MCF 10A (cell line): ENCODE measurements at places on chromosomes 12 and 14. TPM values are rescaled to one million over a fixed set of nuclear protein-coding genes. Genes with fewer than 3 reads are reported as not detected.

DNA sequence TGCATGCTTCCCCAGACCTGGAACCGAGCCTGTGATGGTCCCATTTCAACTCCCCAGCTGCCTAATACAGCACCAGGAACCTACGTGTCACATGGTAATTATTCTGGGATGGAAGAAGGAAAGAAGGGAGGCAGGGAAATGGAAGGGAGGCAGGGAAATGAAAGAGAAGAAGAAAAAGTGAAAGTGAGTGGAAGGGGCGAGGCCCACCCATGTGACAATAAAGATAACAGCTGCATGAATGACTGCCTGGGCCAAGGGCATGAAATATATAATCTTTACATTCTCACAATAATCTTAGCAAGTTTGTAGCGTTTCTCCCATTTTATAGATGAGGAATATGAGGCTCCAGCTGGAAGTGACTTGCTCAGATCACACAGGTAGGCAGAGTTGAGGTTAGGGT lies 245.0 kb upstream of the PWP1 start:
- no peak for DNase-seq

DNA sequence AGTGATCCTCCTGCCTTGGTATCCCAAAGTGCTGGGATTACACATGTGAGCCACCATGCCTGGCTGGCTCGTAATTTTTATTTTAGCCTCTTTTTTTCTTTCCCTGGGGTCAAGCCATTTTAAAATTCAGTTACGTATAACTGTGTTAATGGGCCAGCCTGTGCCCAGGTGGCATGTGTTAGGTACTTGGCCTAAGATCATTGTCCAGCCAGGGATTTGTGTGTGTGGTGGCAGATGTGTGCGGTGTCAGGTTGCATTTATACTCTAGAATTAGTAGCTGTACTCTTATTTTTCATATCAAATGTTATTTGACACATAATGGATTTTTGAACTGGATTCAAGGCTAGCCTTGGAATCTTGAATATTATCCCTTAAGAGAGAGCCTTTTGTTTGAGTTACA lies 69.3 kb downstream of the FBXO34 start:
- DNase-seq: no peak

DNA sequence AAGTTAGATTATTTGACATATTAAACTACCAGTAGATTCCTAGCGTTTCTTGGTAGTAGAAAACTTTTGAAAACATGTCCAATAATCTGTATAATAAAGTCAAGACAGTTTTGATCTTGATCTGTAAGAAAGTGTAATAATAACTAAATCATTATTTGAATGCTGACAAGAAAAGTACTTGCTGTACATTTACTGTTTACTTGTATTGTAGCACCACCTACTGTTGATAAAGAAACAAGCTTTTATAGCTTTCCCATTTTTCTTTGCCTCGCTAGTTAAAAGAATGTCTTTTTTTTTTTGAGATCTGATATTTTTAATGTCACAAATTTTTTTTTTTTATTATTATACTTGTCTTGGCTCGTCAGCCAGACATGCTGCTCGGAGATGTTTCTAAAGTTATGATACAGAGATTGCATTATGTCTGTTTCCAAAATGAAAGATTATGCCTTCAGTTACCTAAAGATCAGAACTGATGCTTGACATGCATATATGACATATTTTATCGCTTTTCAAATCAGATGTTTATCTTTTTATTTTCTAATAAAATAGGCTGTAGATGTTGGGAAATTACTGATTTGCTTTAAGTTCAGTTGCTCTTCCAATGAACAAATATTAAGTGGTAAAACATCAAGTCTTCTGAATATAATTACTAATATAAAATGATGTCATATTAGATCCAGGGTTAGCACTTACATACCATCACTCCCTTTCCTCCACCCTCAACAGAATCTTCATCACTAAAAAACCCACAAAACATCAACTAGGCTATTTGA lies 140.5 kb downstream of the AKAP6 start:
- DNase-seq: peak; percentile 50

GRCh38 chr12:105928436-105928835 lies 210.3 kb downstream of the NUAK1 start:
- peak; percentile 44 for DNase-seq

DNA sequence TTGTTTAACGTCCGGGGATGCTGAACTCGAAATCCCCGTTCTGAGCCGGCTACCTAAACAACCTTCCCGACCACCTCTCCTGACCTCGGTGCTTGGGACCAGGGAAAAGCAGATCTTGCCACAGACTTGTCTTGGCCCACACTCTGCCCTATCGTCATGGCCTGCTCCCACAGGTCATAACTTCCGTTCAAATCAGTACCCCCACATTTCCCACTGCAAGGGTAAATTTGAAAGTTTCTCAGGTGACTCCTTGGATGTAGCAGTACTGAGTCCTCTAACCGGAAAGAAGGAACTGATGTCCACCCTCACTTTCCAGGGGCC lies 612 bp upstream of the RBM23 start:
- DNase-seq: no peak

- DNase-seq: no peak
Observed at GRCh38 chr12:11667171-11667570, 17.7 kb downstream of the ETV6 start.

DNA sequence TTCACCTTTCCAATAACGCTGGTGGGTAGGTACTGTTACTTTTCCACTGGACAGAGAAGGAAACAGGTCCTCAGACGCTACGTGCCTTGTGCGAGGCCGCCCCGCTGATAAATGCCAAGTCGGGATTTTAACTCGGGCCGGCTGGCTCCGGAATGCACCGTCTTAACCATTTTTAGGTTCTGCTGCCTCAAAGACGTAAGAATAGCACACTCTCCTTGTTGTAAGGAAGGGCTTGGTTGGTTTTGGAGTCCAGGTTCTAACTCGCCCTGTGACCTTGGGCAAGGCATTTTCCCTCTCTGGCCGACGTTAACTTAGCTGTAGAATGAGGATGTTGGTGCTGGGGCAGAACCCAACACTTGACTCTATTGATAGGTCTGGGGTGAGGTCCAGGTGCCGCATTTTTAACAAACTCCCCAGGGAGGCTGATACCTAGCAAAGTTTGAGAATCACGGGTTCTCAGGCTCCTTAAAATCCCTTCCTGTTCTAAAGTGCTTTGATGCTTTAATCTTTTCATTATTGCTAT lies 814 bp downstream of the ANKRD13A start:
- DNase-seq: peak; percentile 36

DNA sequence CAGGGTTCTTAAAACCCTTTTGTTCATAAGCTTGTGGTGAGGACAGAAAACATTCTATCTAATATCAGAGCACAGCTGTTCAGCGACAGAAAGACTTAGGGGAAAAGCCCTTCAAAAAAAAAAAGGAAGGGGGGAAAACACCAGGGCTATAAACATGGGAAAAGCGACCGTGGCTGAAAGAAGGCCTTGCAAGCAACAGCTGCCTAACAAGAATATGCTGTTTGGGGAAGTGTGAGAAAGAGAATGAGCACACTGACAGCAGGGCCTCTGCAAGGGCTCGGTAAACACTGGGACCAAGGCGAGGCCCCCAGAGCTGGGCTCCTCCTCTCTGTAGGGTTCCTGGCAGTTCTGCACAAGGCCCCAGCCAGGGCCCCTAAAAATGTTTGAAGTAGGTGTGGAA lies 27.4 kb upstream of the CCND2 start:
- DNase-seq: no peak

- no peak for DNase-seq
Observed at GRCh38 chr12:30696103-30696408, 387 bp upstream of the IPO8 start.

DNA sequence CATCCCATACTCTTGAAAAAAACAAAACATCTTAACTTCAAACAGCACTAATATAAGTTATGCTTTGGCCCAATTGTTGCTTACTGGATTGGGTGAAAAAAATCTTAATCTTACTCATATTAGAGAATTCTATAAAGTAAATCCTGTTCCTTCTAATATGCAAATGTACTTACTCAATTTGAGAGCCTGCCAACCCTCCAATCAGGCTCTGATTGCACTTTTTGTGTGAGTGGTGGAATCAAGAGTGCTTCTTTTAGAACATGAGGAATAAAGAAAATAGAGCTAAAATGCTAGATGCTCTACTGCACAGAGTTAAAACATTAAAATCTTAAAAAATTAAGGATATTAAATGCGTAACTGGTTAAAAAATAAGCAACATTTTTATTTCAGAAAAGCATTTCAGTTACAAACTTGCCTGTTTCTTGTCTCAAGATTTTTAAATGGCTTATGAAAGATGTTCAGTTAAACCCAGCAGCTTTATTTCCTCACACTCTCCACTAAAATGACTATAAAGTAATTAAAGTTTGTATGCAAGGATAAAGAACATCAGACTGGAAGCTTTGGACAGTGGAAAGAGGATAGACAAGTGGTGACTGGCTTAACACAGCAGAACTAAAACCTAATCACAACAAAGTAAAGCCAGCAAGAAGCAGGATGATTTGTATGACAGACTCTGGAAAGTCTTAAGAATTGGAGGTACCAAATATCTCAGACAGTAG lies 177.5 kb downstream of the SLC2A13 start:
- no peak for DNase-seq

DNA sequence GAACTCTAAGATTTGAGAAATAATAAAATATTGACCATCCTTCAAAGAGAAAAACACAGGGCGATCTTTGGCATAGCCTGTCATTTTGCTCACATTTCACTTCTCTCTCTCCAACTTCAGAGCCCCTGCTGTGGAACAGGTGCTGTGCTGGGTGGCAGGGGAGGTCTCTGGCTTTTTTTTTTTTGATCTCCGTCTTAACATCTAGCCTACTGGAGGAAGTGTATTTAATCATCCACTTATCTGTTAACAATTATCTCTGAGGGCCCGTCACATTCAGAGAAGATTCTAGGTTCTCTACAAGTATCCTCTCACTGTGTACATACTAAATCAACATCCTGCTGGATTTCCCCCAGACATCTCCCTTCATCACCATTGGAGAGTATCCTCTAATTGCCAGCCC lies 34.1 kb downstream of the CHST11 start:
- no peak for DNase-seq

- DNase-seq: no peak
Observed at GRCh38 chr14:98167705-98168104, 1104.3 kb downstream of the BCL11B start.

- DNase-seq: no peak
Observed at GRCh38 chr12:88519802-88520435, 60.4 kb downstream of the KITLG start.

GRCh38 chr14:52235434-52235833 lies 32.1 kb upstream of the PTGDR start:
- no peak for DNase-seq

DNA sequence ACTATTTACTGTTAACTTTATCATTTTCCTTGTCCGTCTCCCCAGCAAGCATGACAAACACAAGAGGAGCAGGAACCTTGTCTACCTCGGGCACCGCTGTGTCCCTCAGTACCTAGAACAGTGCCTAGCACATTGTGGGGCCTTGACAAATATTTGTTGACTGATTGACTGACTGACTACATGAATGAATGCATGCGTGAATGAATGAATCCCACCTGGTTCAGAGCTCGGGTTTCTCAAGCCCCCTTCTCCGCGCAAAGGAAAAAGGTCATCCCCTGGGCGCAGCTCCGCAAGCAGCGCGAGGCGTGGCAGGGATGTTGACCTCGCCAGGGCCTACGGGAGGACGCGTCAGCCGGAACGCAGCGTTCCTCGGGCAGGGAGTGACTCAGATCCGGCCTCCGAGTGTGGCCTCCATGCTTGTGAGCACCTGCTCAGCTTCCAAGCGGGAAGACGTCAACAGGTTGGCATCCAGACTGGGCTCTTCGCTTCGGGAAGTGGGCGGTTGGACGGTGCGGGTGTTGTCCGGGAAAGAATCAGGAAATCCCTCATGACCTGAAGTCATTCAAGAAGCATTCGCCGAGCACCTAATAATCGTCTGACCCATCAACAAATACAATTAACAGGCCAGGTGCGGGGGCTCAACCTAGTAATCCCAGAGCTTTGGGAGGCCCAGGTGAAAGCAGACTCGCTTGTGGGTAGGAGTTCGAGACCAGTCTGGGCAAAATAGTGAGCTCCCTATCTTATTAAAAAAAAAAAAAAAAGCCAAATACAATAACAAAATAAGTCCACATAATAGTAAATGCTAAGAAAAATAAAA lies 13.9 kb upstream of the UBC start:
- DNase-seq: peak; percentile 98

- no peak for DNase-seq
Observed at GRCh38 chr12:116624516-116624915, 65.3 kb downstream of the MAP1LC3B2 start.

- DNase-seq: no peak
Observed at GRCh38 chr12:58976146-58976545, 55.8 kb upstream of the LRIG3 start.

DNA sequence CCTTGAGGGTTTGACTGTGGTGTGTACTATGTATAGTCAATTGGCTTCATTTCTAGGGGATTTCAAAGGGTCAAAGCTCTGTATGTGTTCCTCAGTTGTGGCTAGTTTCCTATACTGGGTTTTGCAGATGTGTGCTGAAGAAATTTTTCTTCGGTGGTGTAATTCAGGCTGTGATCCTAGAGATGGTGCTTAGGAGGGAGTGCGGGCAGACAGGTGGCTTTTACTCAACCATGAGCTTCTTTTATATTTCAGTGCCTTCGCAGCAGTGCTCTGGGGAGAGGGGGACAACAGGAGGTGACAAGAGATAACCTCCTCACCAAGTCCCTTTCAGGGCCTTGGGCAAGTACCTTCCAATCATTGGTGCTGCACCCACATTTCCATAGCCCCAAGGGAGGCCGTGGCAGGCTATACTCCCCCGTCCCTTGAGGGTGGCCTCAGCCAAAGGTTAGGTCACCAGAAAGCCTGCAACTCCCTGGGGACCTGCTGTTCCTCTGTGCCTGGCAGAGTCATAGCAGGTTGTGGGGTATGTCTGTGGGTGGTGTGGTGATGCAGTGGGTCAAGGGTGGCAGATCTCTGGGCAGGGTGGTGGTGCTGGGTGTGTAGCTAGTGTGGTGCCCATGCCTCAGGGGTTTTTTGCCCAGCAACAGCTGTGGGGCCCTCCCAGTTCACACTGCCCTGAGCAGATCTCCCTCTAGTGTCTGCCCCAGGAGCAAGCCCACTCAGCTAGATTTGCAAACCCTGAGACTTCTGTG lies 37.0 kb upstream of the TMX1 start:
- no peak for DNase-seq

DNA sequence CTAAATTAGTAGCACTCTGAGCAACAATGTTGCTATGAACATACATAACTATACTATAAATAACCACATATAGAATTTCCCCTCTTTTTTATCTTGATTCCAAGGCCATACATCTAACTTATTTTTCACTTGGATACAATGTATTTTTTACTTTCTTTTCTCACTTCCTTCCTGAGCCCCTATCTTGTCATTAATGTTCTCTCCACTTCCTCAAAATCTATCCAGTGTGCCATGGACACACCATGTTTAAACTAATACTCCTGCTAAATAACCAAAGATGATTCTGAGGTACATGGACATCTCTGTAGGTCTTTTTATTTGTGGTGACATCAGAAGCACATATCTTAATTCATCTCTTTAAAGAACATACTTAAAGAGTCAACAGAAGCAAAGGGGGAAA lies 251.2 kb downstream of the C12orf42 start:
- DNase-seq: no peak

Gene KCNC2
- not detected in 2 replicates for total RNA-seq

Gene NGB
- total RNA-seq: not detected in 2 replicates

Gene PROX2
- total RNA-seq: not detected in 2 replicates

Gene MYO1H
- total RNA-seq: not detected in 2 replicates

Gene KRT85
- 0.23 TPM in 1 of 2 replicates, not detected in the other for total RNA-seq

Gene APOLD1
- total RNA-seq: 8.0 and 8.2 TPM in 2 replicates

Gene TRHDE
- total RNA-seq: not detected in 2 replicates

Gene SLC5A8
- not detected in 2 replicates for total RNA-seq

Gene RBP5
- total RNA-seq: not detected in 2 replicates

Gene MYH6
- total RNA-seq: not detected in 2 replicates

Gene DEPDC4
- total RNA-seq: 0.52 and 1.4 TPM in 2 replicates

Gene CYP27B1
- 12.6 and 27.5 TPM in 2 replicates for total RNA-seq

Gene ZNF891
- 1.6 and 1.9 TPM in 2 replicates for total RNA-seq

Gene GNB3
- total RNA-seq: 0.47 TPM in 1 of 2 replicates, not detected in the other

Gene CLEC14A
- total RNA-seq: not detected in 2 replicates
